BJ (cell line): ENCODE measurements at places on chromosomes 6 and 20.

DNA sequence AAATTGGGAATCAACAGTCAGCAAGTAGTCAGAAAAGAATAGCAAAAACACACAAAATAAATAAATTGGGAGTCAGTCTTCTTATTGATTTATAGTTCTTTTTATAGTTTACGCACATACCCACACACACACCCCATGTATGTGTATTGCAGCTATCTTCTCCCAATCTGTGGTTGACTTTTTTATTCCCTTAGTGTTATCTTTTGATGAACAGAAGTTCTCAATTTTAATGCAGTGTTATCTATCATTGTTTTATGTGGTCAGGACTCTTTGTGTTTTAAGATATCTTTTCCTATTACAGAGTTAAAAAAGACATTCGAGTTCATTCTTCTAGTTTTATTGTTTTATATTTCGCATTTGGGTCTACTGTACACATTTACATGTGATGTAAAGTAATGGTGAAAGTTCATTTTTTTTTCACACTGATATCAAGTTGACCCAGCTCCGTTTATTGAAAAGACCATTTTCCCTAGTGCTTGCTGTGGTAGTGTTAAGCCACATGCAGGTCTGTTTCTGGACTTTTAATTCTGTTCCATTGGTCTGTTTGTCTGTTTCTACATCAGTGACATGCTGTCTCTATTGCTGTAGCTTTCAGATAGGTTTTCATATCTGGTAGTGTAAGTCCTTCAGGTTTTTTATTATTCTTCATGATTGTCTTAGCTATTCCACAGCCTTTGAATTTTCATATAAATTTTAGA is 78.4 kb downstream of the ZFAND3 start:
- DNase-seq, result no peak

DNA sequence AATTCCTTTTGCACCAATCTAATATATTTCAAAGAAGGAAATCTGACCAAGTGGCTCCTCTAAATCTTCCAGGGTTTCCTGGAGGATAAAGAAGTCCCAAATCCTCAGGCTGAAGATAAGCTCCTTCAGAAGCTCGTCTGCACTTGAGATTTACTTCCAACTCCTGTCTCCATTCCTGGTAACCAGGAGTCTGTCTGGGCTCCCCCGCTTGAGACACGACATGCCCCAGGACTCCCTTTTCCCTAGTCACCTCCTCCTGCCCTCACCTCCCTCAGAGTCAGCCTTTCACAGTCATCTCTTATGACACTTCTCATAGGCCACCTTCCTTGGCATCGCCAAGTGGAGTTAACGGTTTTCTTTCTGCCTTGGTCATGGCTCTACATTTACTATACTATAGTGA is 103.4 kb upstream of the NEDD9 start:
- DNase-seq, result no peak

DNA sequence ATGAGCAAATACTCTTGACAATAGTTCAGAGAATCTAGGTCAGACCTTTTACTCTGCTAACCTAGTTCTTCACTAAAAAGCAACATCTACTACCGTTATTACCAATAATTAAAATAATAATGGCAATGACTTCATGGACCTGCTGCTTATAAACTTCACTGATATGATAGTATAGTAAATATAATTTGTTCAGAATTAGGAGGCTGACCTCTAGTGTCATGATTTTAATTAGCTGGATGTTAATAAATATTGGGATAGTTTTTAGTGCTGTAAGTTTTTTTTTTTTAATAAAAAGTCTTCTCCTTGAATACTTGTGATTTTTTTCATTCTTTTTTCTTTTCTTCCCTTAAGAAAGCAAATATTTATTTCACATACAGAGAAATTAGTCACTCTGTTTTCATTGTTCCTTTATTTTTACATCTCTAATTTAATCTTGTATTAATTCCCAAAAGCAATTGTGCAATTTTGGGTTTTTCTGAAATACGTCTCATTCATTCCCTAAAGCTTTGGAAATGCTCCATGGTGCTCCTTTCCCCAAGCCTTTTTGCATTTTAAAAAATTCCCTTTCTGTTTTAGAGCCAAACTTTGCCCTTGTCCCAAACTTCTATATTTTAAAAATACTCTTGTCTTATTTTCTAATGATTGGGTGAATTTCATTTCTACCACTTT is 46.6 kb upstream of the UST start:
- DNase-seq, result no peak

DNA sequence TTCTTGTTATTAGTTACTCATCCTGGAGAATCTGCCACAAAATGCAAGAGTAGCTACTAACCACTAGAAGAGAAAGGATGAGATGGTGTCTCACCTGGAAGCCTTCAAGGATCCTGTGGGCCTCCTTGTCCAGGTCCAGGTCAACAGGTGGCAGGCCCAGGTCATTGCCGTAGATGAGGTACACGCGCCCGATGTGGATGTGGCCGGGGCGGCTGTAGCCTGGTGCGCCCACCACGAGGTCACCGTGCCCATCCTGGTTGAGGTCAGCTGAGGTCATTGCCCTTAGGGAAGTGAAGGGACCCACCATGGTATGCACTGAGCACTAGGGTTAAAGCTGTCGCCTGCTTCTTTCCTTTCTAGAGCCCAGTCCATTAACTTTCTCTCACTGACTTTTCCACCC is 35.5 kb downstream of the GPLD1 start:
- DNase-seq, result no peak

DNA sequence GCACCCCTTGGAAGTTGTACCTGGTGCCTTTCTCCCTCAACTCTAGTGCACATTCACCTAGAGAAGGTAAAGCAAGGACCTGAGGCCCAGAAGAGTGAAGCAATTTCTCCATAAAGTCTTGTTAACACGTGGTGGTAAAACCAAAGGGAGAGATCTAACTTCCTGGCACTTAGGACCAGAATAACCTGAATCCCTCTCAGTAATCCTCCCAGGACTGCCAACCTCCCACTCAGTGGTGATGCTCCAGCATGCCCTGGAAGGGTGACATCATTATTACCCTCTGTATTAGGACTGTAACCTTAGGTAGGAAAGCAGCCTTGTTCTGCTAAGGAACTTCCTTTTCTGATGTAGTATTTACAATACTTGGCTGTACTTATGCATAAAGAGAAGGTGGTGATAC is 330.6 kb upstream of the MARCKS start:
- no peak for DNase-seq

- DNase-seq, result peak; percentile 8
Measured at GRCh38 chr6:126188279-126188909, 151.5 kb upstream of the CENPW start.

DNA sequence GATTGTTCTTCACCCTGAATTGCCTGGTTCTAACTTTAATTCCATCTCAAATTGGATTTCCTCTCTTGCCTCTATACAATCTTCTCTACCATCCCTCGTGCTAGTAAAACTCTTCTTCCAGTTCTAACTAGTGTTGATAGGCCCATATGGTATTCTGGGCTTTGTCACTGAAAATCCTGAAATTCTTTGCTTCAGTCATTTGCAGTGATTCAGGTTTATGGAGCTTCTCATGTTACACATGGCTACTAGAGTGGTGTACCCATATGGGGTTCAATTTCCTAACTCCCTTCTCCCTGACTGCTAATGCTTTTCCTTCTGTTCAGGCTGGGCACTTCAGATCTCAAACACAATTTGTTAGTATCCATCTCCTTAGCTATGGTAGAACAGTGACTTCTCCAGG is 956.6 kb downstream of the KIF16B start:
- peak; percentile 30 for DNase-seq

GRCh38 chr20:37243937-37244571 is 17.6 kb downstream of the GHRH start:
- no peak for DNase-seq

- DNase-seq, result no peak
Measured at GRCh38 chr6:137788248-137788647, 78.8 kb upstream of the TNFAIP3 start.

GRCh38 chr6:37202788-37203491 is 33.0 kb downstream of the PIM1 start:
- DNase-seq, result no peak

DNA sequence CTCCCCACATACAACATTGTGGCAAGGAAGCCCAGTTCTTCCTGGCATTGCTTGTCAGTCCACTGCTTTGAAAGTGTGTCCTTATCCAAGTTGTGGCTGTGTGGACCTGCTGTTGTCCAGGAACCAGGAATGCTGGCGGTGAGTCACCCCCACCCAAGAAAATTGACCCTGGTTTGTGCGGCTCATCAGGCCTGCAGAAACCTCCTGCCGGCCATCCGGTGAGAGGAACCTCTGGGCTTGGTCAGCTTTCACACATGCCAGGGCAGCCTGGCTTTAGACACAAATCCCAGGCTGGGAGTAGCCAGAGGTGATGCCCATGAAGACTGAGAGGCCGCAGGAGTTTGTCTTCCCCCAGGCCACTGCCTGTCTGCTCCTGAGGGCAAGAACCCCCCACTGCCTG is 223.6 kb downstream of the TTLL2 start:
- no peak for DNase-seq

DNA sequence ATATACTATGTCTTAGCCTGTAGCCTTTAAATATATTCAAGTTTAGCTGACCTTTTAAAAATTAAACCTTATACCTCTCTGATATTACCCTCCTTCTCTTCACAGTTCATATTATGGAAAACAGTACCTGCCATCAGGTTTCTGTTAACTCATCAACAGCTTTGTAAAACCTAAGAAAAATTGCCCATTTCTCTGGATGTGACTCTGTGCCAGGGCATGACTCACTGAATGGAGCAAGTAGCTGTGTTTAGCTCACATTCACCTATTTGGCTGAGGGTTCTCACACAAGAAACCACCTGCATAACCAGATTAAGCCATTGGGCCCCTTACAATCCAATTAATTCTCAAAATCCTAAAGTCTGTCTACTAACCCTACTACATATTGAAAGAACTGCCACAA is 678.8 kb upstream of the MARCKS start:
- DNase-seq, result no peak

GRCh38 chr6:29663300-29664042 is 6.6 kb downstream of the MOG start:
- no peak for DNase-seq

GRCh38 chr20:32337937-32338661 is 20.0 kb upstream of the ASXL1 start:
- no peak for DNase-seq

- no peak for DNase-seq
Measured at GRCh38 chr20:24207803-24208300, 219.3 kb upstream of the GGTLC1 start.
